ENCODE measurements at places on chromosomes 13 and 19.

GRCh38 chr19:47581605-47582319 lies 8.8 kb upstream of the ZNF541 start:
- no peak for DNase-seq

DNA sequence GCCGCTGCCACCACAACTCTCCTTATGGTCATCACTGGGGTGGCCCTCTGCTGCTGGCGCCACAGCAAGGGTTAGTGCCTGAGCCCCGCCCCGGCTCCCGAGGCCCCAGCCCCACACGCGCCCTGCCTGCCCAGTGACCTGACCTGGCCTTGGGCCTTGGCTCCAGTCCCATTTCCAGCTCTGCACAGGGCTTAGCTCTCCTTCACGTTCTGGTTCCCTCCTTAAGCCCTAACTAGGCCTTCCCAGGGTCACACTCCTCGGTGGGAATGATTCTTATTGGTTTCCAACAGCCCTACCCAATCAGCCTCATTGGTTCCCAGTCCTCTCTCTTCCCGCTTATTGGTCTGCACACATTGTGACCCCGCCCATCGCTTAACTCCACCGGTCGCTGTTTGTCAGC lies 5.8 kb downstream of the KIRREL2 start:
- no peak for DNase-seq

DNA sequence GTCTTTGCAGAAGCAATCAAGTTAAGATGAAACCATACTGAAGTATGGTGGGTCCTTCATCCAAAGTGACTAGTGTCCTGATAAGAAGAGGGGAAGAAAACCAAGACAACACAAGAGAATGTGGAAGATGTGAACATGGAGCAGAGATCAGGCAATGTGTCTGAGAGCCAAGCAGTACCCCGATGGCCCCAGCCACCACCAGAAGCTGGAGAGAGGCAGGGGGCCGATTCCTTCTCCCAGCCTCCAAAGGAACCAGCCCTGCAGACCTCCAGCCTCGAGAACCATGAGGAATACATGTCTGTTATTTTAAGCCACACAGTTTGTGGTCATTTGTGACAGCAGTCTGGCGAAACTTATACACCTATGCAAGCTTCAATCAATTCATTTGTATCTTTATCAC lies 93.2 kb downstream of the IRS2 start:
- DNase-seq: no peak

DNA sequence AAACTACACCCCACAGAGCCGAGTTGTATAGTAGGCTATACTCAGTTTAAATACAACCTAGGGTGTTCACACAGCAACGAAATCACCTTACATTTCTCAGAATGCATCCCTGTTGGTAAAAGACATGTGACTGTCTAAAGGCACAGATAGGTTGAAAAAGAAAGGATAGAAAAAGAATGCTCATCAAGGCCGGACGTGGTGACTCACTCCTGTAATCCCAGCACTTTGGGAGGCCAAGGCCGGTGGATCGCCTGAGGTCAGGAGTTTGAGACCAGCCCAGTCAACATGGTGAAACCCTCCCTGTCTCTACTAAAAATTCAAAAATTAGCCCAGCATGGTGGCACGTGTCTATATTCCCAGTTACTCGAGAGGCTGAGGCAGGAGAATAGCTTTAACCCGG lies 3.8 kb upstream of the IL17D start:
- DNase-seq: no peak
